ENCODE measurements at places on chromosomes 6 and 20. TPM values are rescaled to one million over a fixed set of nuclear protein-coding genes. Genes with fewer than 3 reads are reported as not detected.

GRCh38 chr6:161477876-161478425 lies 204.1 kb upstream of the AGPAT4 start:
- no peak for DNase-seq

DNA sequence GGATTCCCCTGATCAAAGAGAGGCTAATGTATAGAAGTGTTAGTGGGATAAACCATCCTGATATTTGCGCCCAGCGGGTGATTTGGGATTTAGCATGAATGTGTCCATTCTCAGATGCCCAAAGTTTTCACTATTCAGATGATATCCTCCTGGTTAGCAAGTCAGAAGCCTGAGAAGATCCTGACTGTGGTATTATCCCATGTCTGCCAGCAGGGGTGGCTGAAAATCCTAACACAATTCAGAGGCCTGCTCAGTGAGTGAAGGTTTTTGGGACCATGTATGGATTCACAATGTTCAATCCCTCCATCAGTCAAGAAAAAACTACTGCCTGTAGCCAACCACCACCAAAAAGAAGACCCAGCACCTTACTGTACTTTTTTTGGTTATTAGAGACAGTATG lies 34.1 kb upstream of the SPACA1 start:
- DNase-seq, result no peak

GRCh38 chr20:19889011-19889953 lies 127.9 kb upstream of the NAA20 start:
- no peak for DNase-seq

- DNase-seq, result no peak
These were observed 67.1 kb downstream of the TFAP2A start for GRCh38 chr6:10347561-10348327.

GRCh38 chr20:48301189-48301588 lies 515.9 kb upstream of the SULF2 start:
- no peak for DNase-seq

GRCh38 chr20:43899274-43900120 lies 15.2 kb upstream of the TOX2 start:
- DNase-seq, result no peak

DNA sequence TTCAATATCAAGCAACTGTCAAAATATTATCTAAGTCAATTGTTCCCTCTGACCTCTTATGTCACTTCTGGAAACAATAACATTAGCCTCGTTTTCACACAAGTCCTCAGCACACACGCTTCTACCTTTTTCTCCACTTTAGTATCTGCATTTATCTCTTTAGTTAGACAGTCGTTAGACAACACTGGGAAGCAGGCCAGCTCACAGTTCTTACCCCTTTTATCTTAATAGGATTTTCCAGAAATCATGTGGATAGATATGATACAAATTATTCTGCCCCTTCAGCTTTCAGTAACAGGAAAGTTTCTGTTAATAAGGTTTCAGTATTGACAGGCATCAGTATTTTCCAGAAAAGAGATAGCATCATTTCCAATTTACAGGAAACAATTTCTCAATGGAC lies 25.9 kb upstream of the HAO1 start:
- DNase-seq, result no peak

DNA sequence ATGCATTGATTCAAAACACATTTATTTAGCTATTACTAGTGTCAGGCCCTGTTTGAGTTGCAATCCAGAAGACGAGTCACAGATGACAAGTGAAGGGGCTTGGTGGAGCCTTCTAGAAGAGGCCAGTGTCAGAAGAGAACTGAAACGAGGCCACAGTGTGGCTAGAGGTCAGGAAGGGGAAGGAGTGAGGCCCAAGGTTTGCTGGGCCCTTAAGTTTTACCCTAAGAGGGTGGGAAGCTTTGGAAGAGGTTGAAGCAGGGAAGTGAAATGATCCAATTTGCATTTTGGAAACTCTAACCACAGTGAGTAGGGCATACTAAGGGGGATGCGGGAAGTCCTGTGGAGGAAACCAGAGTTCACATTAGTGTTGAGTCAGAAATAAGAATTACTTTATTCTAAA lies 25.0 kb downstream of the TTK start:
- DNase-seq, result no peak

DNA sequence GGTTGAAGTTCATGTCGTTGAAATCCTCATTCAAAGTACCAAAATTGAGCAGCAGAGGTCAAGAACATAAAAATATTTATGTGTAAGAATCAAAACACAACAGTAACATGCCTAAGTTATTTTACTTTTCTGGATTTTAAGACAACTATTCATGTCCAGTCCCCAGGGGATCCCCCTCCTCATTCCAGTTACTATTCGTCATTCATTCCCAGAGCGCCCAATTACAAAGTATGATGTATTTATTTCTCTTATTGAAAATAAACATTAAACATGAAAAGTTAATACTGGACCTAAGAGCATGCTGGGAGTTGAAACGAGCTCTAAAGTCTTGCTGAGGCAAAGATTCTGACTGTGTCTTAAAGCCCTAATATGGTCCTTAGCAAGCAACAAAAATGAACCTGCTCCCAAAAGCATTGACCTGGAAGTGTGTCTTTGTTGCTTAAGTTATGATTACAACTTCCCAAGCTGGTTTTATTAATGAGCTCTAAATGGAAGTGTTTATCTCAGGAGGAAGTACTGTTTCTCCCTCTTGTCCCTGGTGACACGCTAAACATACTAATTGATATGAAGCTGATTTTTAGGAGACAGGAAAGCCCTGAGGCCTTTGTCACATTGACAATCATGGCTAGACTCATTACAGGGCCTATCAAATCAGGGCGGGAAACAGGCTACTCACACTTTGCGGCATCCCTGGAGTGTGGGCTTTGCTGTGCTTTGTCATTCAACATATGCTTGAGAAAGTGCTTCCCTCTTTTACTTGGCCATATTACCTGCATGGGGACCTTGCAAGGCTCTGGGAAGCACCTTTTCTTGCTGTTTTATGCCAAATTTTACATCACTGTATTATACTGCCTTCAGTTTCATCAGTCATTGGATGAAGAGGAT lies 192.2 kb upstream of the DTNBP1 start:
- no peak for DNase-seq

DNA sequence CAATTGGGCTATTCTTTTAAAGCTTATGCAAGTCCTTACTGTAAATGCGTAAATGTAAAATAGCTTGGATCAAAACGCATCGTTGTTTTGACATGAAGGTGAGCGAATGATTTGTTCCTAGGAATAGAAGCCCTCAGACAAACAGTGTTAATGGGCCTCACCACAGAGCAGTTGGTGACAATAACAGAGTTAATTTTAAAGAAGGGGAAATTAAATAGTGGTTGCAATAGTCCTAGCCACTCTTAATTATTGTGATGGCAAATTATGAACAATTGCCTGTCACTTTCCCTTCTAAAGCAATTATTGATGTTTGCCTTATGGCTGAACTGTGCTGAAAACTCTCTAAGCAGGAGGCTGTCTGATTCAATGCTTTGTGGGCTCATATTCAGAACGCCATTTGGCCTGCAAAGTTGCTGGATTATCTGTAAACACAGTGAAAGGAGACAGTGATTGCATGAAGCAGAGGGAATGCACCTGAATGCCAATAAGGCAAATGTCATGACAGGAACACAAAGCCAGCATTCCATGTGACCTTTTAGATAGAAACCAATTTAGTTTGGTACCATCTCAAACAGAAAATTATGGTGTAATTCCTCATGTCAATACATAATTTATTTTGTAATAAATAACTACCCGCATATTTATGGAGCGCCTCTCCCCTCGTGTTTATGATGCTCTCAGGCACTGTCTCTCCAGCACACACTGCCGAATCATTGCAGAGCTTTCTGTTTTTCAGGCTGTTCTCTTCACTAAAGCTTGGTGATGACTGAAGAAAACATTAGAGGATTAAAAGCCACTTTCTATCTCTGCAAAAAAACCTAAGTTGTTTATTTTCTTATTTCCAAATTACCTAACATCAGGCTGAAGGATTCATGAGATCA lies 387.5 kb downstream of the HACE1 start:
- DNase-seq, result no peak

DNA sequence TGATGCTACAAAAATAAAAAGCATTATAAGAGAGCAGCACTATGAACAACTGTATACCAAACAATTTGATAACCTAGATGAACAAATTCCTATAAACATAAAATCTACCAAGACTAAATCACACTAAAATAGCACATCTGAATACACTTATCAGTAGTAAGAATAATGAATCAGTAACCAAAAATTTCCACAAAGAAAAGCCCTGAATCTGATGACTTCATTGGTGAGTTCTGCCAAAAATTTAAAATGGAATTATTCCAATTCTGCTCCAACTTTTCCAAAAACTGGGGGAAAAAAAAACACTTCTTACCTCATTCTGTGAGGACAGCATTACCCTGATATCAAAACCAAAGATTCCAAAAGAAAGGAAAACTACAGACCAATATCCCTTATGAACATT lies 206.2 kb downstream of the WDR27 start:
- DNase-seq, result no peak

- DNase-seq, result no peak
These were observed 103.0 kb upstream of the RREB1 start for GRCh38 chr6:7004581-7005297.

- DNase-seq, result no peak
These were observed 2.1 kb downstream of the COL12A1 start for GRCh38 chr6:75203721-75204120.

- DNase-seq, result no peak
These were observed 2.0 kb upstream of the ACTL10 start for GRCh38 chr20:33664762-33665144.

DNA sequence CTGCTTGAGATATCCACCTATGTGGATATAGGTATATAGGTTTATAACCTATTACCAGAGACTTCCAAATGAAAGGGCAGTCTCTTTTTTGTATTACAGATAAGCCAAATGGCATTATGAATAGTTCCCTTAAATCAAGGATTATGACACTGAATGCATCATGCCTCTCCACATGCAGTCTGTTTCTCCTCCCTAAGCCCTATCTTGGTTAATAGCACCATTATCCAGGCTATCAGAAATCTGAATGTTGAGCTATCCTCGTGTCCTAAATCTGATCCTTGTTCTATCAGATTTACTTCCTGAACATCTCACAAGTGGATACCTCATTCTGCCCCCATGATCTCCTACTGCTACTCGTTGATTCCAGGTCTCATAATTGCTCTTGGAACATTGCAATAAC lies 138.0 kb downstream of the GRIK2 start:
- no peak for DNase-seq

CPXM1 gene
- total RNA-seq, result 150 TPM

CGA gene
- total RNA-seq, result not detected

FAM209B gene
- total RNA-seq, result not detected

Measured in hematopoietic multipotent progenitor cell (in vitro differentiated cells).